ENCODE measurements at places on chromosomes 2 and 18.

- no peak for ATAC-seq
Observed at GRCh38 chr18:32469190-32469651, 1.5 kb downstream of the GAREM1 start.

- ATAC-seq: no peak
Observed at GRCh38 chr2:191463790-191464189, 214.1 kb upstream of the NABP1 start.

GRCh38 chr18:54812885-54813284 lies 15.4 kb upstream of the RAB27B start:
- no peak for ATAC-seq

- ATAC-seq: no peak
Observed at GRCh38 chr18:69064063-69064462, 266.2 kb downstream of the CCDC102B start.

GRCh38 chr18:63553081-63553480 lies 10.9 kb downstream of the SERPINB12 start:
- no peak for ATAC-seq

GRCh38 chr2:28477645-28478044 lies 18.2 kb upstream of the PLB1 start:
- ATAC-seq: peak; percentile 16

DNA sequence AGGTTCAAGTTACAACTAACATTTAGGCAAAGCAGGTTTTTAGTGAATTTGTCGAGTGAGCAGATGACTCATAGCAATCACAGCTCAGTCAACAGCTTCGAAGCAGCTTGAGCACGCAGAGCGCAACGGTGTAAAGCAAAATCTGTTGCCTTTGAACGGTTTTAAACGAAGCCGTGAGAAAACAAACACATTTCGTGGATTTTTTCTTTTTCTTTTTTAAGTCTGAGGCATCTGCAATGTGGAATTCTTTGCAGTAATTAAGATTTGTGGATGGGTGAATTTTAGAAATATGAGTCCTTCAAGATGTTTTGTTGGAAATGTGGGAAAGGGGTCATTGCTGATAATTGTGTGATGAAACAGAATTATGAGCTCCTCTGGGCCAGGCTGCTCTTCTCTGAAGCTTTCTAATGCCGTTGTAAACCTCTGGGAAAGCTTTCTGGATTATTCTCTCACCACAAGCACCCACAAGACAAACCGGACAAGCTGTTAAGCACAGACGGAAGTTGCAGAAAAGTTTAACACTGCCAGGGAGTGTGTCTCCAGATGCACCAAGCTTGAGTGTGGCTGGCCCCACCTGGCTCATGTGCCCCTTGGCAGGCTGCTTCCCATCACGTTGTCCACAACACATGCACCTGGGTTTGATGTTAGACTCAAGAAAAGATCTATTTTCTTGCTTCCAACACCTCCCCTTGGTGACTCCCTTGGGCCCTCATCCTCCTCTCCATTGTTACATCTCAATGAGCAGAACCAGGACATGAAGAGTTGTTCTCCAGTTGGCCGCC lies 224.7 kb downstream of the ACKR3 start:
- ATAC-seq: no peak

GRCh38 chr2:119435081-119435952 lies 3.7 kb downstream of the TMEM37 start:
- ATAC-seq: no peak

- ATAC-seq: no peak
Observed at GRCh38 chr18:24112874-24113615, 25.8 kb upstream of the CABYR start.

DNA sequence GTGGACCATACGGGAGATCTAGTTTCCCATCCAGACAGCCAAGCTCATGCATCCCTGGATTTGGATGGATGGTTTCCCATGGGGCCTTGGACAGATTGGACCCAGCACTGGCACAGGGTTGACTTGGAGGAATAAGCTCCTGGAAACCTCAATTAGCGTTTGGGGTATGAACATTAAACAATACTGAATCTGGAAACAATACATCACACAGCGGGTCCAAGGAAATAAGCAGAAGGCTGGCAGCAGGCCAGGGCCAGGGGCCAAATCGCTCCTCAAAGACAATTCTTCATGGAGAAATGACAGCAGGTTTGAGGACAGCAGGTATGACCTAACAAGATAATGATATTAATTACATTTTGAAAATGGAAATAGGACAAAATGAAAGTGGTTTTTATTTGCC lies 540.6 kb downstream of the RIT2 start:
- no peak for ATAC-seq

DNA sequence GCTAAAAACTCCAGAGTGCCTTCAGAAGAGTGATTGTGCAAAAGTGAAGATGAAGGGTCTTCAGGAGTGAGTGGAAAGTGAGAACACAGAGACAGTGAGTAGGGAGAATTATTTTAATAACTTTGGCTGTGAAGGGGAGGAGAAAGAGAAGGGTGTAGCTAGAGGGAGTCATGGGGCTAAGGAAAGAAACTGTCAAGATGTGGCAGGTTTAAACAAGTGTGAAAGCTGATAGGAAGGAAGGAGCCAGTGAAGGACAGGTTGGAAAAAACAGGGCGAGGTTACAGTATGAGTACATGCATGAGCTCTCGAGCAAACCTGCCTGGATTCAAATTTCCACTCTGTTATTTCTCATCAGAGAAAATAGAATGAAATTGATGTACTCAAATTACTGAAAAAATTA lies 17.8 kb downstream of the IL1F10 start:
- ATAC-seq: no peak

- peak; percentile 48 for ATAC-seq
Observed at GRCh38 chr2:16170675-16171424, 230.5 kb downstream of the MYCN start.

DNA sequence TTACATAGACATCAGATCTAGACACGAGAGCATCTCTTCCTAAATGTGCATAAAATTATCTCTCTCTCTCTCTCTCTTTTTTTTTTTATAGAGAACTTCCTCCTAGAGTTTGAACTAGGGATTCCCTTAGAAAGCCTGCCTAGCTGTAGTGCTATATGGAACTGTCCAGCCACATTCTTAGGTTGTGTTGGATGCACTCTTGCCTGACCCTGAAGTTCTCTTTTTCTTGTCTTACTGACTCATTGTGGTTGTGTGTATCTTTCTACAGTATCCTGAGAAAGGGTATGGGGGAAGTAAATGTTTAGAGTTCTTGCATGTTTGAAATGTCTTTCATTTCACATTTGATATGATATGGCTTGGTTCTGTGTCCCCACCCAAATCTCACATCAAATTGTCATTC lies 368.2 kb downstream of the CDH2 start:
- ATAC-seq: no peak

- ATAC-seq: no peak
Observed at GRCh38 chr18:34707670-34708069, 2.4 kb upstream of the DTNA start.

- no peak for ATAC-seq
Observed at GRCh38 chr2:88127888-88128653, at the start of gene FABP1. Gene FABP1, minus strand, starts transcription at chr2:88128062. Its CDS starts 45 bp downstream, at chr2:88128017.

All from stimulated activated memory B cell treated with anti-CD40 and anti-IgM and Interleukin-4, amounts not matched to agents 10 μg/mL and 1 μg/mL and 100 μg/mL, for 72 hours (primary cell).